ENCODE measurements at places on chromosomes 11 and 22. TPM values are rescaled to one million over a fixed set of nuclear protein-coding genes. Genes with fewer than 3 reads are reported as not detected.

Gene C11orf98
- 83.8 TPM for total RNA-seq

Gene TMEM135
- 45.3 TPM for total RNA-seq

Gene DRD4
- 0.26 TPM for total RNA-seq

Gene SLC37A2
- 0.50 TPM for total RNA-seq

Gene CSTPP1
- total RNA-seq: 13.6 TPM

Gene RAB3IL1
- not detected for total RNA-seq

Gene ZMAT5
- total RNA-seq: 17.3 TPM

Gene RFPL1
- total RNA-seq: not detected

Gene SYTL2
- total RNA-seq: 61.8 TPM

Gene OR2AG2
- total RNA-seq: not detected

Gene KDM4D
- total RNA-seq: 0.45 TPM

Data from activated naive CD4-positive, alpha-beta T cell treated with anti-CD3 and anti-CD28 coated beads, Interleukin-2, amount 10 ng/mL, durations not matched to agents 5 hours and 36 hours (primary cell).